Stimulated activated CD4-positive, alpha-beta T cell treated with anti-CD3 and anti-CD28 coated beads, TNF-alpha, amount 100 ng/mL, for 24 hours (primary cell): ENCODE measurements at places on chromosomes 7 and 10.

DNA sequence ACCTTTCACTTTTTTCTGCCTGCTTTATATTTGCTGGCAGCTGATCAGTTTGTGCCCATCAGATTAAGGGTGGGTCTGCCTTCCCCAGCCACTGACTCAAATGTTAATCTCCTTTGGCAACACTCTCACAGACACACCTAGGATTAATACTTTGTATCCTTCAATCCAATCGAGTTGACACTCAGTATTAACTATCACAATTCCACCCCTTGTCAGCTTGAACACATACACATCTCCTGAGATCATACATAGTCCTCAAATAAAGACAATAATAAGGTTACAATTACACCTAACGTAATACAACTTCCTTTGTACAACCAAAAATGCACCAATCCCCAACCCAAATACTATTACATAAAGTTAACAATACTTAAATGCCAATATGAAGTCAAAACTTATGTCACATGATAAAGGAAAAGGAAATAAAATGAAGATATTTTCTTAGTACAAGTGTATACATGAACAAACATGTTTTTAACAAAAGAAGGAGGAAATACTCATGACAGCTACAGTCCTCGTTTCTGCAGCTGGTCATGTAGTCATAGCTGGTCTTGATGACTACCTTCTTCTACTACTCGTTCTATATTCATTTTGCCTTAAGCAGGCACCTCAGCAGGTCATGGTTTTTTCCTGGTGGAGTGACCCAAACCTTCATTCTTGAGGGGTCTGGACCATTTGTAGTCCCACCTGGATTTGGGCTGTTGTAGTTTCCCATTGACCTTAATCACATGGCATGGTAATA is 96.7 kb upstream of the CABCOCO1 start:
- DNase-seq = no peak

GRCh38 chr10:70118196-70118595 is 14.4 kb downstream of the AIFM2 start:
- DNase-seq = no peak

- DNase-seq = no peak
Observed at GRCh38 chr10:114685456-114685855, 27.4 kb upstream of the ABLIM1 start.

DNA sequence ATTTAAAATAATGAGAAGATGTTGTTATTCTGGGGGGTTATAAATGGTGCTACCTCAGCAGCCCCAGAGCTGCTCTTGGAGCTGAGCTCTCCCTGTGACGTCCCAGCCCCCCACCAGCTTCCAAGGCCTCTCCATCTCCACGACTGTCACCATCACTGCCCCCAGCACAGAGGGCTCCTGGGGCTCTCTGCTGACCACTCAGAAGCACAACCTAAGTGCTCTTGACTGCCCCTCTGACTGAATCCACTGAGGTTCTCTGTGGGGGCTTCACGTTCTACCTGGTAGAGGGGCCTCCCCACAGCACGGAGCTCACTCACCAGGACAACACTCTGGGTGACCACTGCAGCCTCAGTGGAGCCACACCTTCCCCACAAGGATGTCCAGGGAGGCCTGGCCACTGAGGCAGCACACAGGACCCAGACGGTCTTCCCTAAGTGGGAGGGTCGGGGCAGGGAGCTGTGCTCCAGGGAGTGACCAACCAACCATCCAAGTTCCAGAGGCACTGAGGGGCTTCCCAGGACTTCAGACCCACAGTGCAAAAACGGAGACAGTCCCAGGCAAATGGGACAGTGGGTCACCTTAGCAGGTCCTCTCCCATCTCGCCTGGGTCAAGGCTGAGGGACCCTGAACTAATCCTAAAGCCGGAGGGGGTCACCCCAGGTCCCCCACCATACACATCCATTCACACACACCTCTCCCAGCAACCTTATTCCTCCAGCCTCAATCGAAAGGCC is 121.0 kb upstream of the PPP2R2D start:
- no peak for DNase-seq

DNA sequence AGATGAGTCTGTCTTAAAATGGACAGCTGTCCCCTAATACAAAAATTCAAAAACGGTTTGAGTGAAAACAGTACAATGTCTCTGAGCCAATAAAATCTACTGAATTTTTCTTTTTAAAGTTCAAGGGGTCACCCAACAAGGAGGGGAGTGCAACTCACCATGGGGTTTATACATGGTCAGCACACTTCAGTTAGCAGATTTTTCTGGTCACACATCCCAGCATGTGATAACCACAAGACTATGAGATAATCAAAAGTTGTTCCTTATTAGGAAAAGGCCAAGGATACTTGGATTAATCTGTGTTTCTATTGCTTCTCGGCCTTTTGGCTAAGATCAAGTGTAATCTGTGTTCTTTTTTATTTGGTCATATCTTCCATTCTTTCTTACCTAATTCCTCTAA is 31.6 kb downstream of the ABCB5 start:
- DNase-seq = no peak

- no peak for DNase-seq
Observed at GRCh38 chr7:100430493-100431285, 1.1 kb downstream of the MEPCE start.

DNA sequence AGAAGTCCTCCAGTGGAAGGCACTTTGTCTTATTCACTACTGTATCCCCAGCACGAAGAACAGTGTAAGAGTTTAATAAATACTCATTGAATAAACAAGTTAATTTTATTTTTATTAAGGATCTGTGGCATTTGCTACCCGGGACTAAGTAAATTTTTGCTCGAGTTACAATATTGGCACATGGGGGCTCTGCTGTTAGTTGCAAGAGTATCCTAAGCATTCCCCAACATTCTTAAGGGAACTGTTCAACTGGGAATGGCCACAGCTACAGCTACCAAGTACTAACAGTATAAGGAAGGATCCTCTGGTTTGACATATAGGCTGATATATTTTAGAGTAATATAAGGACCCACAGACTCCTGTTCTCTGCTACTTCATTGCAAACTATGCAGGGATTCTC is 8.7 kb upstream of the LRRTM3 start:
- no peak for DNase-seq

DNA sequence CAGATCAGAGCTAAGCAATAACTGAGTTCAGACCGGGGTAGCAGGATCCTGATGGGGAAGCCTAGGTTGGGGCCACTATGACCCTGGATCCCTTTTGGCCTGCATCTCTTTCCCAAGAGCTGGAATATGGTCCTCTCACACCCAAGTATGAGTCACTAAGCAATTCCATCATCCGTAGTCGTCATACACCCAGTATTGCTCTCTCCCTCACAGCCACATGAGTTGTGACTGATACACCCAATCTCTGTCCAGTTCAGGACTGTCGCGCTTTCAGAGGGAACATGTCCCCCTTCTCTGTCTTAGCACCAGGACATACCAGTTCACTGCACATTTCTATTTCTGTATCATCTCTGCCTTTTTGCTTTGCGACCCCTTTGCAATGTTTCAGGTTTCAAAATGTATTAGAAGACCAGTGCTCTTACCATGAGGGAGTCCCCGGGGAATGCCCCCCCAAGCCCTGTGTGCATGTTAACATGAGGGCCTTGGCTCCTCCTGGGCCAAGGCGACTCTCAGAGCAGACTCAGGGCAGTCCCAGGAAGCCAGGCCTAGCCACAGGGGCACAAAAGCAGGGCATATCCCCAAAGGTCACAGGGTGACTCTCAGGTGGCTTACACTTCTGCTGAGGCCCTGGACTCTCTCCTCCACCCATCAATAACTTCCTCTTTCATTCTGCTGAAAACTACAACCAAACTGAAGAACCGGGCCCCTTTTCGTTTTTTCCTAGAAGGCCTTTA is 75.3 kb upstream of the SAMD8 start:
- DNase-seq = no peak

GRCh38 chr10:15802375-15802949 is 57.8 kb downstream of the MINDY3 start:
- peak; percentile 6 for DNase-seq

GRCh38 chr7:55177589-55178261 is 158.9 kb downstream of the EGFR start:
- DNase-seq = no peak

DNA sequence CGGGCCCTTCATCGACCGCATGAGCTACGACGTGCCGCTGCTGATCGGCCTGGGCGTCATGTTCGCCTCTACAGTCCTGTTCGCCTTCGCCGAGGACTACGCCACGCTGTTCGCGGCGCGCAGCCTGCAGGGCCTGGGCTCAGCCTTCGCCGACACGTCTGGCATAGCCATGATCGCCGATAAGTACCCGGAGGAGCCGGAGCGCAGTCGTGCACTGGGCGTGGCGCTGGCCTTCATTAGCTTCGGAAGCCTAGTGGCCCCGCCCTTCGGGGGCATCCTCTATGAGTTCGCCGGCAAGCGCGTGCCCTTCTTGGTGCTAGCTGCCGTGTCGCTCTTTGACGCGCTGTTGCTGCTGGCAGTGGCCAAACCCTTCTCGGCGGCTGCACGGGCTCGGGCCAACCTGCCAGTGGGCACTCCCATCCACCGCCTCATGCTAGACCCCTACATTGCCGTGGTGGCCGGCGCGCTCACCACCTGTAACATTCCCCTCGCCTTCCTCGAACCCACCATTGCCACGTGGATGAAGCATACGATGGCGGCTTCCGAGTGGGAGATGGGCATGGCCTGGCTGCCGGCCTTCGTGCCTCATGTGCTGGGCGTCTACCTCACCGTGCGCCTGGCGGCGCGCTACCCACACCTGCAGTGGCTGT is 1.2 kb downstream of the SLC18A3 start:
- no peak for DNase-seq

- no peak for DNase-seq
Observed at GRCh38 chr7:25216837-25217236, 11.4 kb downstream of the NPVF start.

DNA sequence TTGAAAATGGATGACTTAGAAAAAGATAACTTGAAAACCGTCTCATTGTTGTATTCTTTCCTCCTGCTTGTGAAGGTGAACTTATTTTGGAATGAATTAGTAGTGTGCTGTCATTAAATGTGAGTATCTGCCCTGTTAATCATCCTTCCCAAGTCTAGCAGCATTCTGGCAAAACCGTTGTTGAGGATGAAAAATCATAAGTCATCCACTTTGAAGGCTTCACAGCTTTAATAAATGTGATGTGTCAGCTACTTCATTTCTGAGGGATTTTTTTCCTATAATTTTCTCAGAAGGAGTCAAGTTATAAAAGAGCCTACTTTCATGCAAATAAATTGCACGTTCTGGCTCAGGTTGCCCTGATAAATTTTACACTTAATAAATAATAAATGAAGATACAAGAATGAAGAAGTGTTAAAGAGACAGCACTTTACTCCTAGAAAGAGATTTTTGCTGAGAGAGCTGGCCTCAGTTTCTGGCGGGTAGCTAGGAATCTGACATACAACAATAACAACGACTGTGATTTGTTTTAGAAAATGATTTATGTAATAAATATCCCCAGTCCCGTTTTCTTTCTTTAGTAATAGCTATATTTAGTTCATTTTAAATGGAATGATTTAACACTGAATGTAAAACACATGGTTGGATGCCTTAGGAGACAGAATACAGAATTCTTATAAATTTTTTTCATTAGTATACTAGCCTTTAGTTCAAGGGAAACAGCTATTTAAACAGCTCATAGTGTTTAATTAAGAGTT is 516.5 kb upstream of the KLF6 start:
- no peak for DNase-seq

DNA sequence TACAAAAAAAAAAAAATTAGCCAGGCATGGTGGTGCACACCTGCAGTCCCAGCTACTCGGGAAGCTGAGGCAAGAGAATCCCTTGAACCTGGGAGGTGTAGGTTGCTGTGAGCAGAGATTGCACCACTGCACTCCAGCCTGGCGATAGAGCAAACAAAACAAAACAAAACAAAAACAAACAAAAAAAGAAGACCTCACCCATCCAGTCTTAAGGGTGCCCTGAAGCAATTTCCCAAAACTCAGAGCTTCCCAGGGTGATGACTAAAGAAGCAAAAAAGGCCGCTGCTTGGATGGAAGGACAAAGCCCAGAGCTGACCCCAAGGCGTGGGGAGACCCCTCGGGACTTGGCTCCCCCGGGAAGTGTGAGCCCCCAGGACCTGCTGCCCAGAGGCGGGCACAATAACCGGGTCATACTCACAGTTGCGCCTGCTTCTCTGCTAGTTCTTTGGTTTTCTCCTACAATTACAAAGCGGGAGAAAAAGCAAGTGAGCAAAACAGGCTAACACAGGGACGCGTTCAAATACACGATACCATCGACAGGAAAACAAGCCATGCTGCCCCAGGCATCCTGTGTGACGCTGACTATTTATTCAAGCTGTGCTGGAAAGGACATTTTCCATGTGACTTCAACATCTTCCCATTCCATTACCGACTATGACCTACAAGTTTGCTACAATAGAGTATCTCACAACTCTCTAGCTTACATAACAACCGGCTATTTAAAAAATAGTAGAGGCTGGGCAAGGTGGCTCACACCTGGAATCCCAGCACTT is 29.9 kb downstream of the PAPOLB start:
- no peak for DNase-seq

DNA sequence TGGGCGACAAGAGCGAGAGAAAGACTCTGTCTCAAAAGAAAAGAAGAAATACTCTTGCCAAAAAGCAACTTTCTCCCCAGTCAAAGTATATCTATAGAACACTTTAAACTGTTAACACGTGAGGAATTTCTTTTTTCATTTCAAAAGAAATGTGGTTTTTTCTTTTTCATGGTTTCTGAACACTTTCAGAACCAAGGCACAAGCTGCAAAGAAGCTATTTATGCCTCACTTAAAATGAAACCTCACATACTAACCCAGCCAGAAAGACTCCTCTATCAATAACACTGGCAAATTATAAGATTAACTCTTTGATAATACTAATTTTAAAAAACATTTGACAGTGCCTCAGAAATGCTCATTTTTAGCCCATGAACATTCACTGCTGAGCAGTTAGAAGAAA is 20.9 kb downstream of the TBX20 start:
- DNase-seq = no peak

DNA sequence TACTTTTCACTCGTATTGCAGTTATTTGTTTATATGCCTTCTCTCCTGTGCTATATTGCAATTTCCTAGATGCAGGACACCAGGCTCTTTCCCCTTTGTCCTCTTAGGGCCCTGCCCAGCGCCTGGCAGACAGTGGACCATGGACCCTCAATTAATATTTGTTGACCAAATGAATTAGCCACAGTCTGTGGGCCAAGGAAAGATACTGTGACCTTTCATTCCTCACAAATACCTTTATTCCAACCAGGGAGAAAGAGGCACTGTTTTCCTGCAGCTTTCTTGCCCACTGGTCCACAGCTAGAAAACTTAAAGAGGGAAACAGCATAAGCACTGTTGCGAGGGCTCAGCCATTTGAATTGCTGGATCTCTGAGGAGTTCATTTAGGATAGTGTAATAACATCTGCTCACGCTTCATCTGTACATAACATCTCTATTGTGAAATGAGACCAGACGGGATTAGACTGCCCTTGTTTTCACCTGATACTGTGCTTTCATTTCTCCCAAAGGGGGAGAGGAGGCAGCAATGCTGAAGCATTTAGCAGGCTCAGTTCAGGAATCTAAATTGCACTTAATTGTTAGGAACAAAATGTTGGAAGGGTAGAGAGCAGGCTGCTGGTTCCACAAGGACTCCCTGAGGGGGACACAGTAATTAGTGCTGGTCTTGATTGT is 46.7 kb downstream of the TNS3 start:
- DNase-seq = no peak

DNA sequence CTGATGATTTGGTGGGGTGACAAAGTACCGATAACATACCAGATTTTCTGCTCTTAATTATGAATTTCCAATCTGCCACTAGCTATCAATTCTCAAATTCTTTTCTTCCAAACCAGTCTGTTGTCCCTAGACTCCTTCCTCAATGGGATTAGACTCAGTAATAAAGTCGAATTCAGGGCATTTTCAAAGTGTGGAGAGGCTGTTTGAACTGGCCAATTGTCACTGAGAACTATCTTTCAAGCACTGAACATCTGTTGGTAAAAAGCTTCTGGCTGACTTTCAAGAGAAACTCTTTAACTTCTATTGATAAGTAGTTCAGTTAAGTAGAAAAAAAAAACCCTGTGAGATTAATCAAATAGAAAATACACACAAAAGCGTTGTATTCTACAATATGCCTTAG is 108.9 kb downstream of the SAMD9 start:
- no peak for DNase-seq
